ENCODE measurements at places on chromosomes 2 and 18.

- DNase-seq = no peak
These were observed 56.0 kb downstream of the HAUS1 start for GRCh38 chr18:46160050-46160798.

GRCh38 chr2:75428646-75429443 lies 131.9 kb downstream of the EVA1A start:
- no peak for DNase-seq

DNA sequence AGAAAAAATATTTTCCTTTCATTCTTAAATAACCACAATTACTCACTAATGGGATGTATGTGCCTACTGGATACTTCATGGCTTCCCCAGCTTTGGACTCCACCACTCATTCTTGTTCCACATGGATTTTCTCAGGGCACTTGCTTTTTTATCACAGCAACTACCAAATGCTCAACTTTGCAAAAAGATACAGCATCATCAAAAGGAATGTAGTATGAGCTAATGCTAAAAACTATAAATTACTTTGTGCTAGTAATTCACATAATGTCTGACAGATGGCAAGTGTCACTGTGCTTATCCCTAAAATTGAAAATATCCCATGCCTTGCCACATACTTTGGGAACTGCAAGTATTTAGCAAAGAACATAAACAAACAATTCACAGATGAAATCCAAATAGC lies 130.4 kb upstream of the ZFP36L2 start:
- no peak for DNase-seq

GRCh38 chr2:641872-642815 lies 35.1 kb downstream of the TMEM18 start:
- no peak for DNase-seq

DNA sequence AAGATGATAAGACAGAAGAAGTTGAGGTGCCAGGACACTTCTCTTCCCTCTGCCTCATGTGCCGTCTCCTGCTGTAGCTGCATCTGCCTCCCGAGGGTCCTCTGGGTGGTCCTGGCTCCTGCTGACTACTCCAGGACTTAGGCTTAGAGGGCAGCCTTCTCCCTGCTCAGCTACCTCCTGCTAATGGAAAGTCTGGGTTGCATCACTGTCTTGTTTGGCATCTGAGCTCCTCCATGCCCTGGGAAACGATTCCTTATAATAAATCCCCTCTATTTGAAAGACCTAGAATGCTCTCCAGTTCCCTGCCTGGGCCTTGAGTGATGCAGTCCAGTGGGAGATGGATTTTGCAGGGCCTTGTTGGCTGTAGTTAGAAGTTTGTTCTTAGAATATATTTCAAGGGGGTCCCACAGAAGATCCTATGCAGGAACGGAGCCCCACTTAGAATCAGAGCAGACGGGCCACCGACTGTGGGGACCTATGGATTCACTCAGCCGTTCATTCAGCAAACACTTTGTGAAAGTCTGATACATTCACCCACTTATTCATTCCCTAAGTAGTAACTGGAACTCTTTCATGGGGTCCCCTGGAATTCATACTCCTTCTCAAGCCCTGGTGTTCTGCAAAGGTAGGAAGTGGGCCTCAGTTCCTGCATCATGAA lies 269.8 kb upstream of the HDAC4 start:
- DNase-seq = no peak

DNA sequence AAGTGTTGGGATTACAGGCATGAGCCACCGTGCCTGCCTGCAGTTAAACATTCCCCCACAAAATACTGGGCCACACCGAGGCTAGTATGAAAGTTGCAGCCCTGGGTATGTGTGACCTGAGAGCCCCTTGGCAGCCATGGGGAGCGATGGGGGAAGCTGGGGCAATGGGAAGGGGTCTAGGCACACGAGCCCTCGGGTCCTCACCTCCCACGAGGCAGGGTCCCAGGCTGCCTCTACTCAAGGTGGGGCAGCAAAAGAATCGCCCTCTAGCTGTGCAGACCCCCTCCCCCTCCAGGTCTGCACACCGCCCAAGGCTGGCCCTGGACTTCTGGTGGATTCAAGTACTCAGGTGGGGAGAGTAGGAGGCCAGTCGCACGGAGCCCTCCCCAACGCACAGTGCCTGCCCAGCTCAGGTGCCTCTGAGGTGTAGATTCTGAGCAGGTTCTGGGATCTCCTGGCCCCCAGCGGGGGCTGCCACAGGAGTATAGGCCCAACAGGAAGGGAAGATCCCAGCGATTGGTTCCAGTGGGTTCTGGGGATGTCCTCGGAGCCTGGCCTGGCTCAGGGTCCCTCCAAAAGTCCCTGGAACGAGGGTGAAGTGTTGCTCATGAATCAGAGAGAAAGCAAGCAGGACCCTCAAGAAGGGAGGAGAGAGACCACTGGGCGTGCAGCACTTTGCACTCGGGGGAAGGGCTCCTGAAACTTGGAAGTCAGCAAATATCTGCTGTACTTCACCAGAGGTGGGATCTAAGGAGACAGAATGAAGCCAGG lies 2.6 kb downstream of the GPR35 start:
- no peak for DNase-seq

- no peak for DNase-seq
These were observed 122.9 kb downstream of the AFF3 start for GRCh38 chr2:100019499-100019898.

DNA sequence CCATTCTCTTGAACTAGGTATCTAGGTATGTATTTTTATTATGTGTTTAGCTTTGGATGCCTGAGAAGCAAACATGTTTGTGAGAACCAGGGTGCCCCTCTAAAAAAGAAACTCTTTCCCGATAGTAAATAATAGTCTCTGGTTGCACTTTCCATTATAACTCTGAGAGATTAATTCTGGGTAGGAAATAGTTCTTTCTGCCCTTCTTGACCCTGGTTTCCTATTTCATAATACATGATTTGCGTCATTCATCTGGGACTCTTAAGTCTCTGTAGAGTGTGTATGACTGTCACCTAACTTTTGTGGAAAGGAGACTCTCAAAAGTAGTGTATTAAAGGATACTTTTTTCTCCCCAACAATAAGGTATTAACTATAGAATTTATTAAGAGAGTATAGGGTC lies 31.5 kb downstream of the ACSL3 start:
- DNase-seq = no peak

DNA sequence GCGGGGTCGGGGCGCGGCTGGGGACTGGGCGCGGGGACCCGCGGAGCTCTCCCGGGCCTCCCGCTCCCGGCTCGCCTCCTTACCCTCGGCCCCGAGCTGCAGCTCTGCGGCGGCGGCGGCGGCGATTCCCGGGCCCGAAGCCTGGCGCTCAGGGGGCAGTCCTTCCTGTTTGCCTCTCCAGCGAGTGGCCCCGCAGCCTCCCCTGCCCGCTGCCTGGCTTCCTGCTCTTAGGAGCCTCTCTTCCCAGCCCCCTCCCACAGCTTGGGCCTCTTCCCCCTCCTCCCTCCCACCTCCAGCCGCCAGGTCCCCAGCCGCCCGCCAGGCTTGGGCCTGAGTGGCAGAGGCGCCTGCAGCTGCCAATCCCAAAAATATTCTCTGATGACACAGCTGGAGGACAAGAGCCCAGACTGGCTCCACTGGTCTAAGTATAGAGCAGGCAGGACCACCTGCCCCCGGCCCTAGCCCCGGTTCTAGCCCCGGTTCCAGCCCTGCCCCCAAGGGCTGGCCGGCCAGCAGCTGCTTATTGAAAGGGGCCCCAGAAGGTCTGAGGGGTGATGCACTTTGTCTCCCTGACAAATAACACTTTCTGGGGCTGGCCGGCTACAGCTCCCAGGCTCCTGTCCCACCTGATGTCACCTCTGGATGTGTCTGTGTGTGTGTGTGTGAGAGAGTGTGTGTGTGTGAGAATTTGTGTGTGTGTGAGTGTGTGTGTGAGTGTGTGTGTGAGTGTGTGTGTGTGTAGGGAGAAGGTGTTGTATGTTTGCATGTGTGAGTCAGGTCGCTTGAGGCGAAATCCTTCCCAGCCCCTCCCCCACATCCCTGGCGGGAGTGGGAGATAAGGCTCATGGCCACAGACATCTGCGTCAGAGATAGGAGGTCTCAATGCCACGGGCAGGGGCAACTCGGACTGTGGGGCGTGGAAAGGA lies at the start of gene OBSL1:
Gene OBSL1, minus strand, starts transcription at position 229 of the 926 bp plus-strand sequence. CDS start 307 bp downstream, outside the sequence.
- peak; percentile 87 for DNase-seq

DNA sequence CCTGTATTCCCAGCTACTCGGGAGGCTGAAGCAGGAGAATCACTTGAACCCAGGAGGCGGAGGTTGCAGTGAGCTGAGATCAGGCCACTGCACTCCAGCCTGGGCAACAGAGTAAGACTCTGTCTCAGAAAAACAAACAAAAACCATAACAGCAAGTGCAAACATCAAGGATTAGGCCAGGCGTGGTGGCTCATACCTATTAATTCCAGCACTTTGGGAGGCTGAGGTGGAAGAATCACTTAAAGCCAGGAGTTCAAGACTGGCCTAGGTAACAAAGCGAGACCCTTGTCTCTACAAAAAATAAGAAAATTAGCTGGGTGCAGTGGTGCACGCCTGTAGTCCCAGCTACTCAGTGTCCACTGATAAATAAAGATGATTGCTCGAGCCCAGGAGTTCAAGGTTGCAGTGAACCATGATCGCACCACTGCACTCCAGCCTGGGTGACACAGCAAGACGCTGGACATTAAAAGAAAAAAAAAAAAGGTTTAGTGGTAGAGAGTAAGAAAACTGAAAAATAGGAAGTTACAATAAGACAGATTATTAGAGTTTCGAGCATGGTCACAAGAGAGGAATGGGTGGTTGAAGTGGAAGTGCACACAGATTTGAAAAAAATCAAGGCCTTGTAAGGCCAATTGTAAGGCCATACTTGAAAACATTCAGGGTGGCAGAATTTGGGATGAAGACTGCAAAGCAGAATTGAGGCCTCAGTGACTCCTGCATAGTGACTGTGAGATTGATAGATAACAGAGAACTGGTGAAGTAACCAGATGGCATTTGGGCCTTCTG lies 6.4 kb upstream of the KCMF1 start:
- no peak for DNase-seq

- DNase-seq = no peak
These were observed 67.7 kb upstream of the NEDD4L start for GRCh38 chr18:57976230-57976773.

DNA sequence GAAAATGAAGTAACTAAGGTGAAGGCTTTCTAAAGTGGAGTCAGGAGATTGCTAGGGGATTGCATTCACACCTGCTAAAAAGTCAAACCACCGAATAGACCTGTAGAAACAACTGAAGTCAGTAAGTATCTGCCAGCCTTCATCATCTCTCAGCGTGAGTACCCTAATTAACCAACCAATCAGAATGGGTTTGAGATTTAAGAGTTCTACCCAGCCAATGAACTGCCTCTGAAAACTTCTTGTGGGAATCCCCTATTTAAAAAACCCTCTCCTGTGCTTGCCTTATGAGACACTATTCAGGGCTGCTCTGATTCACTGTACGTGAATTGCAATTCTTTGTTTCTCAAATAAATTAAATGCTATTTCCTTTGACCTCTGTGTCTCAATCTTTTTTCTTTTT lies 3.4 kb upstream of the FAM161A start:
- DNase-seq = no peak

GRCh38 chr2:16204886-16205620 lies 264.7 kb downstream of the MYCN start:
- no peak for DNase-seq

- no peak for DNase-seq
These were observed 56.4 kb upstream of the OTOS start for GRCh38 chr2:240196716-240197461.

DNA sequence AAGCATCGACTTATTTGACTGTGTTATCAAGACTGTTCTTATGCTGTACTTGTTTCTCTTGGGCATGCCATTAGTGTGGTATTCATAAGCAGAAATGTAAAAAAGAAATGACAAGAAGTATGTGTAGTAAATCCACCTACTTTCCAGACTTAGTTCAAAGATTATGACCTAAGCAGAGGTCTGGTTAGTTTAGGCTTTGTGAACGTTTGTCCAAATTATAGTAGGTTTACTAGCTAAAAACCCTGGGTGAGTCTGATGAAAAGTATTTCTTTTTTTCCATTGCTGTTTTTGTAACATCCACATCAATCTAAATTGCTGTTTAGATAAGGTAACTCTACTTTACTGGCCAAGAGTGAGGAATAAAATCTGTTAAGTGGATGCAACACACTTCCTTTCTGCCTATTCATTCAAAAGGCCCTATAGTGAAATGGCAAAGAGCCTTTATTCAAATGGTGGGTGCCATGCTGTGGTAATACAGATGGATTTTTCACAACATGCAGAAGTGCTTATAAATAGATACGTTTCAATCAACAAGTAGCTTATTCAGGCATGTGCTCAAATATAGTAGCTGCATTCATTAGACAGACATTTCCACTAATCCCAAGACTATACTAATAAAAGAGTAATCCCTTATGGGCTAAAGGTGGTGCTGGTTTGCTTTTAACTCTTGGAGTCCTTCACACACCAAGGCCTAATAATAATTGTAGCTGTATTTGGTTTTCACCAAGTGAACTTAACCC lies 122.5 kb upstream of the LTBP1 start:
- no peak for DNase-seq

DNA sequence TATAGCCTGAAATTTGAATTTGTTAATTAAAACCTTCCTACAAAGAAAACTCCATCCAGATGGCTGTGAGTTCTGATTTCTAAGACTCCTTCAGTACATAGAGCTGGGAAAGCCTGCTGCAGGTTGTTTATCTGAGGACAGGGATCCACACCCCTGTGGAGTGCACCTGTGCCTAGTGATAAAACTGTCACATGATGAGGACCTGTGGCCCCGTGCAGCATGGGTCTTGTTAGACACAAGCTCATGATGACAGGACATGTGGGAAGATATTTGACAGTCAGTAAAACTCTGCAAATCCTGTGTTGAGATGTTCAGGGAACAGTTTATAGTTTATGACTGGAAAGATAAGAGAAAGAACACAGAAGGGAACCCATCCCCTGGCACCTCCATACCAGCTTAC lies 133.2 kb upstream of the TMEM18 start:
- no peak for DNase-seq

GRCh38 chr18:55778788-55779690 lies 191.0 kb upstream of the TCF4 start:
- peak; percentile 12 for DNase-seq
